ENCODE measurements at places on chromosomes 5 and 9.
A peak's percentile ranks its signal among the peaks of the same experiment; 100 is the strongest.

GRCh38 chr5:77852068-77852513 lies 76.0 kb upstream of the TBCA start:
- no peak for DNase-seq

DNA sequence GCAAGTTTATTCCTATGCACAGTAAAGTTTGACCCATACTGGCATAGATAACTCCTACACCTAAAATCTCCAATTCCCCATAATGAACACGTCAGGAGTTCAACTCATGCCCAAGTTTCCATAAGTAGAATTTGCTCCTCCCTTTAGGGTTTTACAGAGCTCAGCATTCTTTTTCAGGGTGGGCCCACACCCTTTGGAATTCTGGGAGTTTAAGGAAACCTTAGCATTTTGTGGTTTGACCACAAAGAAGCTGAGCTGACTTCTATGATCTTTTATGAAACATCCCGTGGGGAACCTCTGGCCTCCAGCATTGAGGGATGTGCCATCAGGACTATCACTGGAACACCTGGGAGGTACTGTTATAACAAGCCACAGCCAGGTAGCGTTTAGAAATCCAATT lies 220.6 kb upstream of the MAP3K1 start:
- no peak for DNase-seq

DNA sequence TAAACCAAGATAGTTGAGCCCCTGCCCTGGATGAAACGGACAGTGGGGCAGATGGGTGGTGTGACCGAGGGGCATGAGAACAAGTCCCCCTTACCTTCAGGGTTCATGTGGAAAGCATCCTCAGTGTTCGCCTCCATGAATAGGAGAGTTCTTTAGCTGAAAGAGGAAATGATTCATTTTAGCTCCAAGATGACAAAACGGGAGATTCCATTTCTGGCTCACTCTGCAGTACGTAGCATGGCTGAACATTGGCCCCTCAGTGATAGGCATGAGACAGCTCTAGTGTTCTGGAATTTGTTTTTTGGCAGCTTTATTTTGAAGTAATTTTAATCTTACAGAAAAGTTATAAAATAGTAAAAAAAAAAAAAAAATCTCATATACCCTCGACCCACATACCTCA lies 70.2 kb upstream of the AGXT2 start:
- DNase-seq: no peak

DNA sequence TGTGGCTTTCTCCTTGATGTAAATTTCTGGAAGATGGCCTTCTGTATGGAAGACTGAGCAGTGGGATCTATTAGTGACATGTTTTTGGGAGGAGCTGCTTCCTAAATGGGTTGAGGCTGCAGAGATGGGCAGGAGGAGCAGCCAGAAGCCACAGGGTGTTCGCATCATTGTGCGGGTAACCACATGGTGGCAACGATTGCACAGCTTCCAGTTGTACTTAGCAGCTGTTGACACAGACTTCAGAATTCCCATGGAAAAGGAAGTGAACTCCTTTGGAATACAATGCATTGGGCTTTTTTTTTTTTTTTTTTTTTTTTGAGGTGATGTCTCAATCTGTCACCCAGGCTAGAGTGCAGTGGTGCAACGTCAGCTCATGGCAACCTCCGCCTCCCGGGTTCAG lies 297.3 kb downstream of the NR3C1 start:
- DNase-seq: peak; percentile 69

All from neural progenitor cell (in vitro differentiated cells).